ENCODE measurements at places on chromosomes 7 and 10.
A peak's percentile ranks its signal among the peaks of the same experiment; 100 is the strongest.

- DNase-seq: no peak
Observed at GRCh38 chr10:7444551-7445121, 33.8 kb upstream of the SFMBT2 start.

GRCh38 chr10:84302223-84302622, 26.2 kb upstream of the CCSER2 start:
- DNase-seq: no peak

DNA sequence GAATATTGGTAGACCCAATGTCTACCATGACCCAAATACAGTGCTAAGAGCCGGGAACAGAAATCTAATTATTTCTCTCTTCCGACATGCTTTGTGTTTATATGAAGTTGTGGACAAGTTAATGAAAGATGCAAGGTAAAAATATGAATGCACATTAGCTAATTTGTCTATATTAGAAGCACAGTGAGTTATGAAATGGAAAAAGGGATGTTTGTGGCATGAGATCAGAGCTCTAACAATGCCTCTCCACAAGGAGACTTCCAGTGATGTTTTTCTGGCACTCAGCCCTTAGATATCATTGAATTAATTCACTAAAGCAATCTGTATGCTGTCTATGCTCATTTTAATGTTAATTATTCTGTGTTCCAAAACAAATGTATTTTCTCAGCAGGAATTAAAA, 897.2 kb downstream of the CNTNAP2 start:
- DNase-seq: no peak

DNA sequence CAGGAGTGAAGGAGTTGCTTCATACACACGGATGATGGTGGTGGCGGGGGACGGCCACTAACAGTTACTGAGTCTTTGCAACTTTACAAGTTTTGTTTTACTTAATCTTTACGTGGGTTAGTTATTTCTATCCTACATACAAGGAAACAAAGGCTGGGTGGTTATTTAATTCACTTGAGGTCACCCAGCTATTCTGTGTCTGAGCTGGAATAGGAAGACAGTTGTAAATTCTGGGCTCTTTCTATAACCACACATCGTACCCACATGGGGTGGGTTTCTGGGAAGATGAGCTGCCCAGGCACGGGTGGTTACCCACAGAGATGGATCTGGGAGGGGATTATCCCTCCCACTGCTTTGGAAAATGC, 137.9 kb downstream of the ANLN start:
- DNase-seq: no peak

DNA sequence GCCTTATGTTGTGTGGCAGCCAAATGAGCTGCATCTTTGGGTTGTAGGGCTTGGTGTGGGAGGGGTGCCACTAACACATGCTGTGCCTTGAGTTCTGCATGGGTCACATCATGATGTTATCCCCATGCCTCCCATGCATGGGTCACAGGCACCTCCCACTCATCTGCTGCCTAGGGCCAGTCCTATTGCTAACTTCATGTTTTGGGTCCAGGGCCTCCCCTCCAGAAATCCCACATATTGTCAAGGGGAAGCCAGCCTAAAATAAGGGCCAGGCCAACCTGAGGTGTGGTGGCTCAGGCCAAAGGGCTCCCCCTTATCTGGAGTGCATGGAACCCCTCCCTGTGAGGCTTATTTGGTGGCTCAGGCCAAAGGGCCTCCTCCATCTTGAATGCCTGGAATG, 299.0 kb downstream of the RPS24 start:
- DNase-seq: no peak

DNA sequence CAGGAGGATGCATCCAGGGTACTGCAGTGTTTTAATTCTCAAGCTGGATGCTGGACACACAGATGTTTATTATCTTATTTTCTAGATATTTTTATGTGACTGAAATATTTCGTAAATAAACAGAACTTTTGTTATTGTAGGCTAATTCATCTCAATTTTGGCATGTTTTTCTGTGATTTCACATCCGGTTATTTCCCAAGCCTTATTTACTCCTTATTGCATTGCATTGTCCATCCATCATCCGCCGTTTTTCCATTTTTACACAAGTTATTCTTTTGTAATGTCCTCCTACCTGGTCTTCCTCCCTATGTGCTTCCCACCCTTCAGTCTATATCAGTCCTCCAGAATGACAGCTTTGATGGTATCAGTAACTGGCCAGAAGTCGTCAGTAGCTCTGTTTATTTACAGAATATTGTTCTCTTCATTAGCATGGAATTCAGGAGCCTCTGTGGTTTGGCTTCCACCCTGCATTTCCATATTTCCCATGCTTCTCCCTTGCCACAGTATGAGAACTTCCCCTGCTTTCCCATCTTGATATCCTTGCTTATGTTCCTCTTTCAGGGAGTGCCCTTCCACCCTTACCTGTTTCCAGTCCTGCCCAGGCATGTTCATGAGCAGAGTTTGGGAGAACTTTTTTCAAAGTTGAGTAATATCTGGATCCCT, 16.1 kb downstream of the GNAI1 start:
- DNase-seq: no peak

DNA sequence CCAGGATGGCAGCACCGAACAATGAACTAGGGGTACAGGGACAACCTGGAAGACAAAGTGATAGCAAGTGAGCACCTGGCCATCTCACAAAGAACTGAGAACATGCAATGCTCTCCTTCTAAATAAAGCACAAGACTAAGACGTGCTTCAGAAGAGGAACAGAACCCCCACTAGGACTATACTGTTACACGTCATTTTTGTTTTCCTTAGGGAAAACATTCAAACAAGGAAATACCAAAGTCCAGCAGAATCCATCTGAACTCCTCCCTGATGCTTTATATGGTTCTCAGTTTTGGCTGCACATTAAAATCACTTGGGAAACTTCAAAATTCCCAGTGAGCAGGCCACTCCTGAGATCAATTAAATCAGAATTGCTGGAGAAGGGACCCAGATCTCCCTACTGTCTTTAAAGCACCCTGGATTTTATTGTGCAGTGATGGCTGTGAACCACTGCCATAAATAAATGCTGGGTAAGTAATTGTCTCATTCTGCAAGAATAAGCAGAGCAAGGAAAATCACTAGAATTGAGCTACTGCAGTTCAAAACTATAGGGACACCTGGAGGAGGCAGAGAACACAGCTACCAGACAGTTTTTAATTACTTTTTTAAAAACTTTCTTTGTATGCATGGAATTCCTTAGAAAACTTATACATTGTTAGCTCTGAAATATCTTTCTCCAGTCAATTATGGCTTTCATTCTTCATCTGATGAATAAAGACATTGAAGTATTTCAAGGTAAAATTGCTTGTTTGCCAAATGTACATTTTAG, 866.5 kb upstream of the GHITM start:
- DNase-seq: no peak

- DNase-seq: no peak
Observed at GRCh38 chr10:13949844-13950542, 363.2 kb downstream of the PRPF18 start.

- DNase-seq: no peak
Observed at GRCh38 chr10:66877361-66877760, 48.5 kb upstream of the LRRTM3 start.

- DNase-seq: no peak
Observed at GRCh38 chr7:4297918-4298219, 384.2 kb upstream of the FOXK1 start.

DNA sequence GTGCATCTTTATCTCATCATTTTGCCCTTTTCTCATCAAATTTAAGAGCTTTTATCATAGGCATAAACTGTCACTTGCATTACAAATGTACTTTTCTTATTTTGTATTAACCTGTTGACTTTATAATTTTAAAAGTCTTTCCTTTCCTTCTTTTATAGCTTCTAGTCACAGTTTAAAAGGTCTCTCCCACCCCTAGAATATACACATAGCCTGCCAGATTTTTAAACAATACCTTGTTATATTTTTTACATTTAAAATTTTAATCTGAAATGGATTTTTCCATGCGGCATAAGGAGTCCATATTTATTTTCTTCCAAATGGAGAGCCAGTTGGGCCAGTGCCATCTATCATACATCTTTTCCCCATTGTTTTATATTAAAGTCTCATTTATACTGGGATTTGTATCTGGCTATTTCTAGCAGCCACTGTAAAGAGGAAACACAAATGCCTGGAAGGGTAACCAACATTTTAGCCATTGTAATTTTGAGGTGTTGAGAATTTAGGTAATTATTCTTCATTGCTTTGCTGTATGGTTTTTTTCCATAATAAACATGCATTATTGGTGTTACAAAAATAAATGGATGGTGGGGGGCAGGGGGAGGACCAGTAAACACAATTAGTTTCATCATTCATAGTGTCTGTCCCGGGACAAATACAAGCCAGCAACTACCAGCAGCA, 92.8 kb downstream of the CCDC71L start:
- DNase-seq: no peak

- no peak for DNase-seq
Observed at GRCh38 chr7:67760971-67761370, 764.3 kb downstream of the TYW1 start.

- peak; percentile 39 for DNase-seq
Observed at GRCh38 chr10:5583525-5584175, 58.9 kb downstream of the CALML3 start.

DNA sequence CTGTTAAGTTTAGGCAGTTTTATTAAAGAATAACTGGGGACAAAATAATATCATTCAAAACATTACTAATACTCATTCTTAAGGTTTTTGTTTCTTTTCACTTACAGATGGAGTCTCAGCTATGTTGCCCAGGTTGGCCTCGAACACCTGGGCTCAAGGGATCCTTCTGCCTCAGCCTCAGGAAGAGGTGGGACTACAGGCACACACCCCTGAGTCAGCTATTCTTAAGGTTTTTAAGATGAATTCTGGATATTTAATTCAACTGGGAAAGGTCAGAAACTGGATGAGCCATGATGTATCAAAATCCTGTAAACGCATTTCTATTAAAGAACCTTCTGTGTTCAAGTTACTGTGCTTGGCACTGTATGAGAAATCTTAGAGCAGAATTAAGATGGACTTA, 3.5 kb downstream of the OAT start:
- no peak for DNase-seq

GRCh38 chr7:88278881-88279280, 27.8 kb downstream of the STEAP4 start:
- no peak for DNase-seq

DNA sequence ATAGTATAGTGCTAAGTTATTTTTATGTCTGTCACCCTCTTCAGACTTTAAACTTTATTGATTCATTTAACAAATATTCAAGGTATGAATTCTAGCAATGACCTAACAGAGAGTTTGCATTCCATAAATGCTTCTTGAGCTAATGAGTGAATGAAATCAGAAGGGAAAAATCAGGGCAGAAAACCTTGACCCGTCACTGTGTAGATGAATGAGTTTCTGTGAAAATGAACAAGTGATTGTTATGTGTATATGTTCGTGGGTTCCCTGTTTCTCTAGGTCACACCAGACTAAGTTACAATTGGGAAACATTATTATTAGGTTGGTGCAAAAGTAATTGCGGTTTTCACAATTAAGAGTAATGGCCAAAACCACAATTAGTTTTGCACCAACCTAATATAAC, 30.1 kb downstream of the APBB1IP start:
- DNase-seq: no peak

GRCh38 chr10:95818668-95819067, 62.7 kb downstream of the ENTPD1 start:
- no peak for DNase-seq

DNA sequence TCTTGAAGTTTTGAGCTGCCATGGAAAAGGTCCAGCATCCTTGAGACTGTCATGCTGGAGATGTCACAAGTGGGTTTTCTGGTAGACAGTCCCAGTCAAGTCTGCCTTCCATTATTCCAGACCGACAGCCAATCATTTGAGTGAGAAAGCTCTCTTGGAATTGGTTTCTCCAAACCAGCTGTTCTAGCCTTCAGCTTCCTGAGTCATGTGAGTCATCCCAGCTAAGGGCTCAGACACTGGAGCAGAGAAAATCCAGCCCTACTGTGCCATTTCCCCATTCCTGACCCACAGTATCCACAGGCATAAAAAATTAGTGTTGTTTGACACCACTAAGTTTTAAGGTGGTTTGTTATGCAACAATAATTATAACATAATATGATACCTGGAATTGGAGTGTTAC, 219.0 kb downstream of the ADRA2A start:
- DNase-seq: no peak

DNA sequence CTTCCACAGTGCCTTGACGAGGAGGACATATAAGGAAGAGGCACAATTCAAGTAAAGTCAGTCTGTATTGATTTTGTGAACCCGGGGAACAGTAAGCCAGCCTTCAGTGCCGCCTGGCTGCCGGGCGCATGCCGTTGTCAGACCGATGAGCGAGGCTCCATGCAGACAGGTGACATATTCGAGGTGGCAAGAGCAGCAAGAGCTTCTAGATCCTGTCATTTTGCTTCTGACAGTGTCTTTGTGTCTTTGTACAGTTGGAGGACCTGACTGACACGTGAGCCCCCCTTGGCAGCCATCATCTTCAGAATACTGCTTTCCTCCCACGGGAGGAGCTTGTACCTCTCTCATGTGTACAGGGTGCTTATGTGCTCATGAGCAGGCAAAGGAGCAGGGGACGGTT, 387.5 kb upstream of the GALNT17 start:
- DNase-seq: no peak

DNA sequence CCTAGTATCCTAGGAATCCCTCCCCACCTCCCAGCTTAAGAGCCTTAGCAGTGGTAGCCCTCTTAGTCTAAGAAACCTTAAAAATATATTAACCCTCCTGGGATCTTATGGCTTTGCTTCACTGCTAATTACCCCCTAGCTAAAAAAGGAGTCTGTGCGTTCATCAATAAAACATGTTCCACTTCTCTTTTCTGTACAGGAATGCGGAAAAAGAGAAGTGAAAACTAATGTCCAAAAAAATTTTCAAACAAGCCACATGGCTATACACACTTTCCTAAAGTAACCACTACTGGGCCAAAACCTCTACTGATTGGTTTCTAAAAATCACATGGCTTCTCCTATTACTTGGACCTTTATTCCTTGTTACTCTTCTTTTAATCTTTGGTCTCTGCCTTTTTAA, 667.1 kb upstream of the LRRTM3 start:
- DNase-seq: no peak

- no peak for DNase-seq
Observed at GRCh38 chr10:48670978-48671913, 13.4 kb upstream of the WDFY4 start.

- DNase-seq: no peak
Observed at GRCh38 chr10:92573091-92573797, 649 bp downstream of the IDE start.

DNA sequence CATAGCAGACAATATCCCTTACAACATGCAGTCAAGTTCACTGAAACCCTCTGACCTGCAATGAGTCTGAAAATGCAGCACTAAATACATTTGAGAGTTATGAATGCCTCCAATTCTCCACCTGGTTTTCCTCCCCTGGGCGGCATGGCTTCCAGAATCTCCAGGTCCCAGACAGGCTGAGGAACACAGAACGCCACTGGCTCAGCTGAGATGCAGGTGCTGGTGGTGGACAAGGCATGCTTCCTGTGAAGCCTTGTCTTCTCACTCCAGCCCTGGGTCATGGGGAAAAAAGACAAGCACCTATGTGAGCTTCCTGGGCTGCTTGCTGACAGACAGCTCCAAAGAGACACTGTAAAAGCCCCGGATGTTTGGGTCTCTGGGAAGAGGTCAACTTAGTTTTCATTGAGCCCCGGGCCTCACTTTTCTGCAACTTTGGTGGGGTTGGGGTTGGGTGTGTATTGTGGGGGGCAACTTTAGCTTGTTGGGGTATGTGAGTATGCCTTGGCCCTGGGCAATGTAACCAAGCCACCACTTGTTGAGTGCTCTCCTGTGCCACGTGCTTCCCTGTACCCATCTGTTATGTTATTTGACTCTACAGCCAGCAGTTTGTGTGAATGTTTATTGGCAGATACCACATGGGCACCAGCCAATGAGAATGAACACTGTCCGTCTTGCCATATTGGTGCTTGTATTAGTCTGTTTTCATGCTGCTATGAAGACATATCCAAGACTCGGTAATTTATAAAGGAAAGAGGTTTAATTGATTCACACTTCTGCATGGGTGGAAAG, 127.8 kb downstream of the EMX2 start:
- no peak for DNase-seq

Data from NT2/D1 (cell line).